ENCODE measurements at places on chromosomes 3 and 15.

- no peak for DNase-seq
Observed at GRCh38 chr3:123817413-123817812, 66.7 kb downstream of the MYLK start.

DNA sequence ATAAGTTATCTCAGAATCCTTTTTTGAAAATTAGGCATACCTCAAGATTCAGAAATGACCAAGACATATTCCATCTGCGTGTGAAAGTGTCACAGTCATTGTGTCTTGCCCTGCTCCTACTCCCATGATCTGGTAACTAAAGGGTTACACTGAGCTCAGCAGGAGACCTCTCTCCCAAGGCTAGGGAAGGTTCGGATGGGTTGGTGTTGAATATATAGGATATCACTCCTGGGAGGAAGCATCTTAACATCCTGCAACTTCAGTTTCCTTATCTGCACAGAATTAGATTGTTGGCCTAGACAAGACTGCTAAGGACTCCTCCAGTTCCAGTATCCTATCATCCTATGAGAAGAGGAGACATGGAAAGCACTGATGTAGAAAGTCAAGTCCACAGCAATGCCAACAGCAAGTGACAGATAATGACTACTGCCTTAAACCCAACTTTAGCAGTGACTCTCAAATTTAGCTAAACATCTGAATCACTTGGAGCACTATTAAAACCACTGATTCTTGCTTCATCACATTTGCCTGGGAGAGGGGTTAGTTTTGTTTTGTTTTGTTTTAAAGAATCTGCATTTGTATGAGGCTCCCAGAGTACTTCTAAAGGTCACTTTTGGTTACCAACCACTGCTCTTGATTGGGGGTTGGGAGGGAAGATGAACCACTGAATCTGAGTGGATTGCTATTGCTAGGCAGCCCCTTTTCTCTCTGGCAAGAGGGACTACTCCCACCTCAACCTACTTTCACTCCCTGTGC is 9.7 kb downstream of the ADAMTS9 start:
- no peak for DNase-seq

DNA sequence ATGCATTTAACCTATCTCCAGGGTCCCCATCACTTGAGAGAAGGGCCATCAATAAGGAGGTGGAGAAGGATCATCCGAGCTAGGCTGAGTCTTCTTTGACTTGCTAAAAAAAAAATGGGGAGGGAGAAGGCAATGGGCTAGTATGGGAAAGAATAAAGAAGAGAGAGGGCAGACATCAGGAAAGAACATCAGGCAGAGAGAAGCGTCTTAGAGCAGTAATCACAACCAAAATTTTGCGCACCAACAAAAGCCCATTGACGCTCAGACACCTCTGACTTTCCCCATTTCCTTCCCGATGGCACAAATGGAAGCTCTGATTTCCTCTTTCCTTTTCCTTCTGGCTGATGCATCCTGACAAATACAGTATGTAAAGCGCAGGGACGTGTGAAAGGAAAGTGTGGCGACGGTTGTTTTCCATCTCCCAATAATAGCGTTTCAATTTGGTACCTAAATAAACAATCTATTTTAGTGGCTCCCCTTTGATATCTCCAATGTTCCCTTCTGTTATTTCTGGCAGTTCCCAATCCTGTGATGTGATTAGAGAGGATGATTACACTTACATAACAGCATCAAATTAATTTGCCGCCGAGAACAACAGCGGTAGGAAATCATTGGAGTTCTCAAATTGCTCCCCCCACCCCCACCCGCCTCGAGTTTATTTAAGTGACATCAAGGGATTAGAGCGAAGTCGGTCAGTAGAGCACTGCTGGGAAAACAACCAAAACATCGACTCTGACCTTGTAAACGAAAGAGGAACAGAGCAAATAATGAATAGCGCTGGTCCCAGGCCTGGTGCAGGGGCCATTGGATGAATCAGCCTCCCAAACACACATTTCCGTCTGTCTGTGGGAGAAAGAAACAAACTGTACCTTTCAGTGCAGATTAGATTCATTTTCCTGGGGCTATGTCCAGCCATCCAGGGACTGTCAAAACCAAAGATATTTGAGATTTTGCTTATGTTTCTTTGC is 273.3 kb upstream of the ICE2 start:
- peak; percentile 51 for DNase-seq

DNA sequence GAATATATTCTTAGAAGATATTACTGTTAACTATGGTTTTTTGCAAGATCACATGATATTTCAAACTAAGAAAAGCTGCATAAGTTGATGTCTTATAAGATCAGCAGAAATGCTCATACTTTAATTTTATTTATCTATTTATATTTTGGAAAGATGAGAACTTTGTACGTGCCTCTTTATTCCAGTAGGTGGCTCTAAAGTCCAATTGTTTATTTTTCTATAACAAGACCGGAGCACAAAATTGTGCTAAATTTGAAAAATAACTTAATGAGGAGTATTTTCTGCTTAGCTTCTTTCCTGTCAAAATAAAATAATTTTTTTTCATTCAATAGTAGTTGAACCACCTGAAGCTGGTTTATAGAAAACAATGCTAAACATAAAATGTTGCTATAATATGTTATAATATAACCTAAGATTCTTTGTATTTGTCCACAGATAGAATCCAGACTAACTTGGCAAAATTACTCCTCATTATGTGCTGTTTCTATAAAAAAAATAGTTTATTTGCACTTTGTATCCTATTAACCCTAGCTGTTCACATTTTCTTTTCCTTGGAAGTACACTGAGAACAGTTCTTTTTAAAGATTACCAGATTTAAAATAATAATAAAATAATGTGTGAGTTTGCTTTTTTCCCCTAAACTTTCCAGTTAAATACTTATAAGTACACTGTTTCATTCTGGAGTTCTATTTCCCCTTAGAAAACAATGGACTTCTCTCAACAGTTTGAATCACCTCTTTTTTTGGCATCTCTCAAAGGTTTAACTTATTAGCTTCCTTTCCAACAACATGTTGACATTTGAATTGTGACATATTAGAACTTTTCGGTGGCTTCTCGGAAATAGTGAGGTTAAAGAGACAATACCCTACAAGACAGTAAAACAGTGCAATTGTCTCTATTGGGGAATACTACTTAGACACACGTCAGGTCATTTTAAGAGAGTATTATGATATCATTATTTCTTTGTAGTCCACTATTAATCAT is 530.0 kb downstream of the MECOM start:
- no peak for DNase-seq

DNA sequence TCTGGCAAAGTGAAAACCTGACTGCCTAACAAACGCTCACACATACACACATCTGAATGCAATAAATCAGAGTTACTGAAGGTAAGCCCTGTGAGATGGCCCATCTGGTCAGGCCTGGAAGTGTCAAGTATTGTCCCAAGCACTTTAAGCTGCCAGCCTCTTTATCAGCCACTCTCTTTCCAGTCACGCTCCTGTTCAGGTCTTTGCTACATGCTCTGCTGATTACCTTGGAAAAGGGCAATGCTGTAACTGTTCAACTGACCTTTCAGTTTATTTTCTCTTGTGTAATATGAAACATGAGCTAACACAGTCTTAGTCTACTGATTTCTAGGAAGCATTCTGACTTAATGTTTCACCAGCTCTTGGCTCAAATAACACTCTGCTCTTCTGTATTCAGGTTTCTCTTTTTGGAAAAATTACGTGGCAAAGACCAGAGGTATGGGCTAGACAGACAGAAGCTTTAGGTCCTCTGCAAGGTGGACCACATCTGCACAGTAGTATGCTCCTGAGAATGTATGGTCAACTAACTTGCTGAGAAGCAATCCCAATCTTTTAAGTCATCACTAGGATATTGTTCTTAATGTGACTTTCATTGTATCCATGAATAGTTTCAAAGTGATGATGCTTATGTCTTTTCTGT is 44.5 kb downstream of the GBE1 start:
- DNase-seq = no peak

DNA sequence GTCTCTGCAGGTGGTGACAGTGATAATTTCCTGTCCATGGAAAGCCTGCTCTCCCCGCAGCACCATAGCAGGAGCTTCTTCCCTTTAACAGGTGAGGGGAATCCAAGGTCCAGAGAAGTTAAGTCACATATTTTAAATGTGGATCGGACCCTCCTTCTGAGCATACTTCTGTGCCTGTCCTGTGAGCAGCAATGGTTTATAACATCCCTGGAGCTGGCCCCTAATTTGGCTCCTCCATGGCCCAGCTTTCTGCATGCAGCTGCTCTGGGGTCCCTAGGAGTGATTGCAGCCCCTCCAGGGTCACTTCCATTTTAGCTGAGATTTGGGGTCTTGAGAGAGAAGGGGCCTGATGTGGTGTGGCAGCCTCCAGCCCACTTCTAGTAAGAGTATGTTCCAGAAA is 127.8 kb downstream of the EEFSEC start:
- no peak for DNase-seq

Data from left lung (tissue), 14 donors.